ENCODE measurements at places on chromosomes 16 and 17. TPM values are rescaled to one million over a fixed set of nuclear protein-coding genes. Genes with fewer than 3 reads are reported as not detected.

GRCh38 chr16:6957681-6958080 is 375.0 kb upstream of the RBFOX1 start:
- DNase-seq, result no peak
- no peak overlapping the region for H3K4me3 ChIP-seq
- no peaks in the 10 kb centered on the region for H3K4me1 ChIP-seq

GRCh38 chr17:52776234-52776633 is 617.7 kb upstream of the CA10 start:
- H3K27ac ChIP-seq, result no peak overlapping the region
- no peak overlapping the region for H3K4me3 ChIP-seq
- H3K27me3 ChIP-seq, result no peaks in the 10 kb centered on the region
- no peaks in the 10 kb centered on the region for H3K36me3 ChIP-seq

DNA sequence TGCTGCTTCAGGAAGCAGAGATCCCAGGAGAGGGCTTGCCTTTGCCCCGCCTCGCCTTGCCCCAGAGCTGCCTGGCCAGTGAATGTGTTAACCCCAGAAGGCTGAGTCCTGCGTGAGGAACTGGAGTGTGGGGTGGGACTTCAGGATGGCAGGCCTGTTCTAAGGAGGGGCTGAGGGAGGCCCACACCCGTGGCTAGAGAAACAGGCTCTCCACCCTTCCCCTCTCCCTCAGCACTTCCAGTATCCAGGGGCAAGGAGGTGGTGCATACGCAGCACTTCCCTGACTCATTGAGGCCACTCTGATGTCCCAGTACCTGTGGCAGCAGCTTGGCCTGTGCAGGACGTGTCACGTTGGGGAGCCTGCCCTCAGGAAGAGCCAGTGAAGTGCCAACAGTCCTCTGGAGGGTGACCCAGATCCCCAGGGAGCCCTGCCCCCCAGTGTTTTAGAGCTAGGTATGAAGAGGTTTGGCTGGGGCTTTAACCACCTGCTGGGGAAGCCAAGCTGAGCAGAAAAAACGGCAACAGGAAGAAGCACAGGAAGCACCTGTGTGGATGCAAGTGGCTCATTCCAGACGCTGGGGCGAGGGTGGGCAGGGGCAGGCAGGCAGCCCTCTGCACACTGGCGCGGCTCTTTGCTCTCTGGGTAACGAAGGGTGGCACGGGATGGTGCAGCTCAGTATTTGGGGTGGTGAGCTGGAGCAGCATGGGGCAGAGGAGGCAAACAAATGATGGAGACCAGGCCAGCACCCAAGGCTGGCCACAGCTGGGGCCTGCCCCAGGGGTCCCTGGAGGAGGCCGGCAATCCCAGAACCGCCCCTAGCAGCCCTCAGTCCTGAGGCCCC is 14.7 kb upstream of the CTCF start:
- H3K4me3 ChIP-seq, result no peak overlapping the region
- peak; percentile 70 for DNase-seq
- no peak overlapping the region for H3K27ac ChIP-seq
- H3K27me3 ChIP-seq, result no peaks in the 10 kb centered on the region
- H3K36me3 ChIP-seq, result no peaks in the 10 kb centered on the region
- no peaks in the 10 kb centered on the region for H3K4me1 ChIP-seq

GRCh38 chr16:22282254-22282892 is 14.8 kb upstream of the POLR3E start:
- no peak overlapping the region for H3K4me3 ChIP-seq
- DNase-seq, result no peak
- no peaks in the 10 kb centered on the region for H3K27me3 ChIP-seq

DNA sequence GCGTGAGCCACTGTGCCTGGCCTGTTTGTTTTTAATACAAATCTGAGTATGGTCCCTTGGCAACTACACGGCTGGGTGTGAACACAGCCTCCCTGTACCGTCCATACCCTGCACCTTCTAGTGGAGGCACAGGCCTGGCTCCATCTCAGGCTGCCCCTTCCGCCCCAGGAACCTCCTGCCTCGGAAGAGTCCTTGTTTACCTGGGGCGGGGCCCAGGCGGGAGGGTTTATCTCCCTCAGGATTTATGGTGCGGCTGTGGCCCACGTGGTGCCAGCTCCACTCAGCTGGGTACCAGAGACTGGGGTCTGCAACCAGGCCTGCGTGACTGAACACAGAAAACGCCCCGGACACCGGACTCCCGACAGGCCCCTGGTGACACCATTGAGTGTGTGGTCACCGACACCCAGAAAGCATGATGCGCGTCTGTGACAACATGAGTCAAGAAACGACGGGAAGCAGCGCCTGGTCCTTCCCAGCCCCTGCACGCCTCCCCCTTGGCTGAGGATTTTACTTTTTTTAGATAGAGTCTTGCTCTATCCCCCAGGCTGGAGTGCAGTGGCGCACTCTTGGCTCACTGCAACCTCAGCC is 19.0 kb downstream of the UNKL start:
- no peaks in the 10 kb centered on the region for H3K27me3 ChIP-seq
- no peaks in the 10 kb centered on the region for H3K36me3 ChIP-seq
- H3K27ac ChIP-seq, result no peak overlapping the region
- no peaks in the 10 kb centered on the region for H3K4me1 ChIP-seq

DNA sequence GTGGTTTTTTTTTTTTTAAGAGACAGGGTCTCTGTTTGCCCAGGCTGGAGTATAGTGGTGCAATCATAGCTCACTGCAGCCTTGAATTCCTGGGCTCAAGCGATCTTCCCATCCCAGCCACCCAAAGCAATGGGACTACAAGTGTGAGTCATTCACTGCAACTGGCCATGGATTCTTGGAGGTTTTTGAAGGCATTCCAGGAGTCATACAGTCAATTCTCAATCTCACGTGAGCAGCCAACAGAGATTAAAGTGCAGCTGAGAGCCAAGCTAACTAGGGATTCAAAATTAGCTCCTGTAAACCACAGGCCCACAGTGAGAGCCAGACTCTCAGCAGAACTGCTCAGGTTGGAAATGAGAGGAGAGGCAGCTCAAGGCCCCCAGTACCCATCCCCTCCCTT is 30.2 kb downstream of the XPO6 start:
- no peaks in the 10 kb centered on the region for H3K27me3 ChIP-seq
- H3K4me3 ChIP-seq, result no peak overlapping the region
- peaks cover 1% of the 10 kb centered on the region for H3K36me3 ChIP-seq
- peaks cover 20% of the 10 kb centered on the region for H3K4me1 ChIP-seq

Gene MARVELD3
- not detected for total RNA-seq

Gene PYDC1
- not detected for total RNA-seq

DNA sequence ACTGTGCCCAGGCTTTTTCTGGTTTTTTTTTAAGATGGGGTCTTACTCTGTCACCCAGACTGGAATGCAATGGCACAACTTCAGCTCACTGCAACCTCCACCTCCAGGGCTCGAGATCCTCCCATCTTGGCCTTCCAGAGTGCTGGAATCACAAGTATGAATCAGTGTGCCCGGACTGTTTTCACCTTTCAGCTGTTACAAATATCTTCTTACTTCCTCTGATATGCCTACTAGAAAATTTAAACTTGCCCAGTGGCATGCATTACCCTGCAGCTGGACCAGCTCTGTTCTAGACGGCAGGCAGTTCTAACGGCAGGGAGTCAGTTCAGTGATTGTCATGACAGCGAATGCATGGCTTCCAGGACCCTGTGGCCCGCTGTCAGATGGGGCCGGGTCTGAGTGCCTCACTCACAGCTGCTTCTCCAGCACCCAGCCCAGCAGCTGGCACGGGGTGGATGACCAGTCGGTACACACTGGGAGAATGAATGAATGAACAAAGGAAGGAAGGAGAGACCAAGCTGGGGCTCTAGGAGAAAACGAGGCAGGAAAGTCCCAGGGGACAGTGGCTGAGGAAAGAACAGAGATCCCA is 28.0 kb upstream of the LITAF start:
- DNase-seq, result no peak
- no peaks in the 10 kb centered on the region for H3K4me1 ChIP-seq
- H3K27ac ChIP-seq, result no peak overlapping the region
- no peaks in the 10 kb centered on the region for H3K36me3 ChIP-seq
- H3K4me3 ChIP-seq, result no peak overlapping the region

Gene ITGAD
- total RNA-seq, result 0.45 TPM

GRCh38 chr17:1533661-1534325 is 17.4 kb upstream of the INPP5K start:
- no peaks in the 10 kb centered on the region for H3K27me3 ChIP-seq
- H3K36me3 ChIP-seq, result no peaks in the 10 kb centered on the region
- H3K4me1 ChIP-seq, result no peaks in the 10 kb centered on the region

Gene ODF4
- total RNA-seq, result not detected

DNA sequence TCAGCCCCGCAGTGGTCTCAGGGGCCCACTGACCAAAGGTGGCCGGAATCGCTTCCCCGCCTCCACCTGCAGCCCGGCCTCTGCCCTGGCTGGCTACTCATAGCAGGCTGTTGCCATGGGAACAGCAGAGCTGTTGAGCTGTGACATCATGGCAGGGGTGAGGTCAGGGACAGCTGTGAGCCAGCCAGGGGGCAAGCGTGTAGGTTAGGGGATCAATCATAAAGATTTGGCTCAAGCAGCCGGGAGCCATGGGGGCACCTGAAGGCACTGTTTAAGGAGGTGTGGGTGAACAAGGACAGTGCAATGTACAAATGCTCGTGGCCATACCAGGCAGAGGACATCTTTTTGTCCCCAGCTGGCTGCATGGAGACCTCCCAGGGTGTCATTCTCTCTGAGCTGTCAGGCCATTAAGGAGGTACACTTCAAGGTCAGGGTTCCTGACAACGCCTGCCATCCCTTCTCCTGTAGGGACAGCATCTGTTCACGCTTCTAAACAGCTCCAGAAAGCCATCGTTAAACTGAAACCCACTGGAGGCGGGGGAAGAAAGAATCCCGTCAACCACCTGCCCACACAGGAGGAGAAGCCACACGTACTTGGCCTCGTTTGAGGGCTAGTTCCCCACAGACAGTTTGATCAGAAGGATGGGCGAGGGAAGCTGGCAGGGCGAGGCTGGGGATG is at the start of gene CEP295NL:
TSS of gene CEP295NL (minus strand) at position 101 of the 679 bp plus-strand sequence. CDS start 1,373 bp downstream, outside the sequence.
- H3K27ac ChIP-seq, result no peak within 1 kb of the TSS
- H3K4me3 ChIP-seq, result no peak within 1 kb of the TSS
- H3K36me3 ChIP-seq, result no peaks in the 10 kb centered on the region
- no peaks in the 10 kb centered on the region for H3K4me1 ChIP-seq

Gene VPS35
- 52.8 TPM for total RNA-seq

DNA sequence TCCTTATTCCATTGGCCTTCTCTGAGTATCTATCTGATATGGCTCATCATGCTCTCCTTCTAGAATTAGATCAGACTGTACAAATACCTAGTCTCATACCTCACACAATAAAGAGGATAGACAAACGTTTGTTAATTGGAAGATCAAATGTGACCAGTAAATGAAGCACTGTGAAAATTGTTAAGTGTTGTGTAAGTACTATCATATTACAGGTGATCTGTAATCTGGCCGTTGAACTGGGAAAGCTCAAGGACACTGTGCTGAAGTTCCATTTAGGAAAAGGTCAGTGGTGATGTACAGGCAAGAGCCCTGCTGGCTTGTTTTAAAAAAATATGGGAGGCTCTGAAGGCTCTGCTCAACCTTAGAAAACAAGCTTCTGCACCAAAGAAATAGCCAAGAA is 38.5 kb upstream of the CORO6 start:
- H3K27ac ChIP-seq, result no peak overlapping the region
- no peaks in the 10 kb centered on the region for H3K36me3 ChIP-seq
- H3K27me3 ChIP-seq, result no peaks in the 10 kb centered on the region
- DNase-seq, result no peak
- no peaks in the 10 kb centered on the region for H3K4me1 ChIP-seq
- H3K4me3 ChIP-seq, result no peak overlapping the region

DNA sequence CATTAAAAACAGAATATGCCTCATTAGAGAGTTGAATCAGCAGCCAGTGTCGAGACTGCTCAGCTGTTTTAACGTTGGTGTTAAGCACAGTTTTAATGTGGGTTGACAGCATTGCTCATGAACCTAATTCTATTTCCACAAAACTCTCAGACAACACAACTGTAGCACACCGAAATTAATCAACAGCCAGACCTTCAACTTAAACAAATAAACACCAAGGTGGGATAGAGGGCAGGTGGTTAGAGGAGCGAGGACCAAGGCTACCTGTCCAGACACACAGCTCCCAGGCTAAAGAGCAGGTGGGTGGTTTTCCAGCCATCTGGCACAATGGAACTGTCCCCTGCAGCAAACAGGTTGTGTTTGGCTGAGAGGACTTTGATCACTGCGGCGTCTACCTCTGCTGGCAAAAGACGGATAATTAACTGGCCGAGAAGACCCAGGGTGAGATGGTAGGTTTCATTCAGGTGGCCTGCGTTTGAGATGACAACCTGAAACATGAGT is 69.6 kb upstream of the ATP2A3 start:
- peaks cover 10% of the 10 kb centered on the region for H3K36me3 ChIP-seq
- H3K4me1 ChIP-seq, result no peaks in the 10 kb centered on the region
- DNase-seq, result no peak

GRCh38 chr16:86922311-86922710 is 344.0 kb downstream of the FOXL1 start:
- no peaks in the 10 kb centered on the region for H3K36me3 ChIP-seq
- no peak overlapping the region for H3K27ac ChIP-seq
- no peaks in the 10 kb centered on the region for H3K4me1 ChIP-seq
- no peaks in the 10 kb centered on the region for H3K27me3 ChIP-seq

Gene P2RX5
- total RNA-seq, result 1.0 TPM

DNA sequence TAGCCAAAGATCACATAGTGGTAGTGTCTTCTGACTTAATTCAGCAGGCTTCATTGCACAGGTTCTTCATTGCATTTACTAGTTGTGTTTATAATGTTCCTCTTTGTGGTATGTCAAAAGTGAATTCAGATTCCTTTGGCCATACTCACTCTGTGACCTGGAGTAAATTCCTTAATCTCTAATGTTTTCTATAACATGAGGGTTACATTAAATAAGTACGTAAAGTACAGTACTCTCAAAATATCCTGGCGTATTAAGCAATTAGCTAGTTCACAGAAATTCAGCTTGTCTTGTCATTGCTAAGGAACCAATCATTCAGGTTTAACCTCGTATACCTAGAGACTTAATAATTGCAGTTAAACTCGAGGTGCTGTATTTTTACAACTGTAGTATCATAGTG is 4.2 kb downstream of the RPS6KB1 start:
- no peak overlapping the region for H3K27ac ChIP-seq
- H3K36me3 ChIP-seq, result no peaks in the 10 kb centered on the region
- H3K4me3 ChIP-seq, result no peak overlapping the region

Gene TMEM204
- total RNA-seq, result 38.1 TPM

- no peak overlapping the region for H3K27ac ChIP-seq
- H3K27me3 ChIP-seq, result no peaks in the 10 kb centered on the region
- DNase-seq, result peak; percentile 24
- no peaks in the 10 kb centered on the region for H3K4me1 ChIP-seq
- H3K4me3 ChIP-seq, result no peak overlapping the region
- H3K36me3 ChIP-seq, result no peaks in the 10 kb centered on the region
These were observed 9.1 kb downstream of the TSPOAP1 start for GRCh38 chr17:58319173-58320162.

GRCh38 chr16:1408171-1408837 is 6.2 kb downstream of the UNKL start:
- H3K27ac ChIP-seq, result no peak overlapping the region
- no peaks in the 10 kb centered on the region for H3K36me3 ChIP-seq
- H3K4me1 ChIP-seq, result no peaks in the 10 kb centered on the region

GRCh38 chr17:40564195-40564882 is 933 bp downstream of the CCR7 start:
- no peak overlapping the region for H3K4me3 ChIP-seq
- H3K27me3 ChIP-seq, result no peaks in the 10 kb centered on the region
- H3K27ac ChIP-seq, result no peak overlapping the region
- no peaks in the 10 kb centered on the region for H3K36me3 ChIP-seq
- H3K4me1 ChIP-seq, result no peaks in the 10 kb centered on the region

GRCh38 chr17:73422121-73422520 is 110.3 kb upstream of the CDC42EP4 start:
- H3K27me3 ChIP-seq, result no peaks in the 10 kb centered on the region
- no peaks in the 10 kb centered on the region for H3K4me1 ChIP-seq
- no peak overlapping the region for H3K4me3 ChIP-seq
- H3K27ac ChIP-seq, result no peak overlapping the region
- DNase-seq, result no peak

- H3K27ac ChIP-seq, result no peak overlapping the region
- no peak overlapping the region for H3K4me3 ChIP-seq
- H3K36me3 ChIP-seq, result no peaks in the 10 kb centered on the region
- no peaks in the 10 kb centered on the region for H3K4me1 ChIP-seq
These were observed 16.8 kb upstream of the FZD2 start for GRCh38 chr17:44540246-44541084.

Gene NPIPB6
- total RNA-seq, result 3.3 TPM

All from aorta (tissue), 5 donors.